WTC11 (cell line): ENCODE measurements at places on chromosomes 7 and 10.

DNA sequence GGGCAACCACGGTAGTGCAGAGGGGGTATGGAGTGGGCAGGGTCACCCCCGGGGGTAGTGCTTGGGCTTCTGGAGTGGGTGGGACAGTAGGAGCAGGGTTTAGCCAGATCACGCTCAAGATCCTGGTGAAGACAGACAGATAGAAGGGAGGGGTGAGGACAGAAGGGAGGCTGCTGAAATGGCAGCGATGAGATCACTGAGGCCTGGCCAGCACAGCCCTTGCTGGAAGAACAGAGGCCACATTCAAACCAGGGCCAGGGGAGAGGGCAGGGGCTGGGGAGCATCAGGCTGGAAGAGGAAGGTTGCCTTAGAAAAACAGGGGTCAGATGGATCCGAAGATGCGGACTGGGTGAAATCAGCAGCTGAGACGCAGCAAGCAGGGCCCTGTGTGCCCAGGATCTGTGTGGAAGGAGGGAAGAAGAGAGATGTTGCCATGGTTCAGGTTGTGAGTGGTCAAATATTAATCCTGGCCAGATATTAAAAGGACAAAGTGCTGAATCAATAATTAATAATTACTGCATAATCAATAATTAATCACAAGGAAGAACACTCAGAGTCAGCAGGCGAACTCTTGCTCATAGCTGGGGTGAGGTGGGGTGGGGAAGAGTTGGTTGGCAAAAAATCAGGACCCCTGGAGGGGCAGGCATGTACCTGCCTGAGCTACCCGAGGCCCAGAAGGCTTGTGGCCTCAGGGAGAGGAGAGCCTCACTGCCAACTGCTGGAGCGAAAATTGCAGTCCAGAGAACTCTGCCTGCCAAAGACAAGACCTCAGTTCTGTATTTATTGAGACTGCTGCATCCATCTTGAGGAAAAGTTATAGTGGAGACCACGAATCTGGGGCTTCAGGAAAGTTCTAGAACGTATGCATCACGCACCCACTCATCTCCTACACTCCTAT, 105.7 kb downstream of the GRB10 start:
- no peak for DNase-seq

- DNase-seq, result no peak
These were observed 17.4 kb downstream of the PSAP start for GRCh38 chr10:71833451-71834342.

DNA sequence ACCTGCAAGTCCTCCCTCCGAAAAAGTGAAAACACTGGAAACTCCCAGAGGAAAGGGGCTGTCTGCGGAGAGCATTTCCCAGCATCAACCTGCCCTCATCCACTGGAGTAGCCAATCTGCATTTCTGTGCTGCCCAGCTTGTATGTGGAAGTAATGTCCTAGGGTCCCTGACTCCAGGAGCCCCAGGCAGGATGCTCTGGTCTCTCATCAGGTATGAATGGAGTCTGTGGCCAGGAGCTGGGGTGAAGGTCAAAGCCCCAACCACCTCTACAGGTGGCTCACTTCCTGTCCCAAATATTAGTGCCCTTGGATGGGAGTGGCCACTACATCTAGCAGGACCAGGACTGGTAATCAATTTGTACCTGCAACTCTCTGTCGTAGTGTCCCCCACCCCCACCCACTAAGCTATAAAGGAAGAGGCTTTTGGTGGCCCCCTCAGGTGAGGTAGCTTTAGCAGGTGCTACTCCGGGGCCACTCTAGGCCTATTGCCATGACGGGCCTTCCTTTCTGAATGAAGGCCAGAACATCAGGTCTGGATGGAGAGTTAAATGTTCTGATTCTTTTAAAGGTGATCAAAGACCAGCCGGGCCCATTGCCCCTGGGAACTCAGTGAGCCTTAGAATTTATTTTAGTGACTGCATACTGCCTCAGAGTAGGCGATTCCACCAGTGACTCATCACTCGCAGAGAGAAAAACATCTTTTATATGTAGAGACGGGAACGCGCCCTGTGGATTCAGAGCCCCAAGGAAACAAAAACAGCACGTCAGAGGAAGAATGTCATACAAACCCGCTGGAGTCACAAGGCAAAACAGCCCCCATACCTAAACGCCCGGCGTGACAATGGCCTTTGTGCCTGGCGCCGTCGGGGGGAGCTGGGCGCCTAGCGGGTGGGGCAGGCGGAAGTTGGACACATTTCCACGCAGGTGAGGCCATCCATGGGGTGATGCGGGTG, 13.0 kb downstream of the EN2 start:
- no peak for DNase-seq

- DNase-seq, result peak; percentile 33
These were observed 202.8 kb downstream of the CREB5 start for GRCh38 chr7:28615091-28615490.

DNA sequence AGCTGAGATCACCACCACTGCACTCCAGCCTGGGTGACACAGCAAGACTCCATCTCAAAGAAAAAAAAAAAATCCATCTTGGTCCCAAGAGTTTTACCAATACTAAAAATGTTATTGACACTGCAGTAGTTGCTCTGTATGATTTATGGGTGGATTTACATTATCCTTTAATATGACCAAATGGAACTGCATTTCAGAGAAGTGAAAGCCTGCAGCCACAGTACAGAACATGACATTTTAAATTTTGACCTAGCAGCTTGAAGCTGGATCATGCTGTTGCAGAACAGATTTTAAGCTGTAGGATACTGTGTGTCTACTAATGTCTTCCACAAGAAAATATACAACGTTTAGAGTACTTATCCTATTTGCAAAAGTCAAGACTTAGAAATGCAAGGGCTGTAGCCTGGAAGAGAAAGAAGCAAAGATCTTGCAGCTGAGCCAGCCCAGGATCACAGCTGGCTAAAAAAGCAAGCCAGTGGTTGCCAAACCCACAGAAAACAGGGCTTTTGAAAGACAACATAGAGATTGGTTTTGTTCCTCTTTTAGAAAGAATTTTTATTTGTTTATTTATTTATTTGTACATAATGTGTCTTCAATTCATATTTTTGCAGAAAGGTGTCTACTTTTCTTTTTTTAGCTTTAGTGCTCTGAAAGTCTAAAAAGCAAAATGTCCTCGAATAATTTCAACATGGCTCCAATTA, 55.2 kb upstream of the WNT16 start:
- DNase-seq, result no peak

GRCh38 chr7:1385809-1386622, 73.3 kb downstream of the MICALL2 start:
- peak; percentile 37 for DNase-seq

GRCh38 chr10:15735763-15736162, 16.0 kb upstream of the ITGA8 start:
- no peak for DNase-seq

- no peak for DNase-seq
These were observed 449.9 kb downstream of the PTPRN2 start for GRCh38 chr7:158137516-158138328.

- no peak for DNase-seq
These were observed 2.4 kb downstream of the BAMBI start for GRCh38 chr10:28679581-28680357.

- no peak for DNase-seq
These were observed 114.0 kb upstream of the PLXDC2 start for GRCh38 chr10:19702215-19702614.

- no peak for DNase-seq
These were observed 23.2 kb upstream of the AOAH start for GRCh38 chr7:36747280-36748016.

DNA sequence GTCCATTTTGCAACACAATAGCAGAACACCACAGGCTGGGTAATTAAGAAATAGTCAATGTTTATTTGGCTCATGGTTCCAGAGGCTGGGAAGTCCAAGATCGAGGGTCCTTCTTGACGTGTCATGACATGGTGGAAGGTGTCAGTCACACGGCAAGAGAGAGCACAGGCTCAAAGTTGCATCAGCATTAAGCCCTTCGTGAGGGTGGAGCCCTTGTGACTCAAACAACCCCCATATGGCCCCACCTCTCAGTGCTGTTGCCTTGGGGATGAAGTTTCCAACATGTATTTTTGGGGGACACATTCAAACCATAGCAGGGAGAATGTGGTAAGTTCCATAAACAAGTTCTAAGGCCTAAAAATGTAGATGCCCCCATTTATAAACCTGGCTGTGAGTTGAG, 24.6 kb upstream of the GTPBP4 start:
- no peak for DNase-seq

DNA sequence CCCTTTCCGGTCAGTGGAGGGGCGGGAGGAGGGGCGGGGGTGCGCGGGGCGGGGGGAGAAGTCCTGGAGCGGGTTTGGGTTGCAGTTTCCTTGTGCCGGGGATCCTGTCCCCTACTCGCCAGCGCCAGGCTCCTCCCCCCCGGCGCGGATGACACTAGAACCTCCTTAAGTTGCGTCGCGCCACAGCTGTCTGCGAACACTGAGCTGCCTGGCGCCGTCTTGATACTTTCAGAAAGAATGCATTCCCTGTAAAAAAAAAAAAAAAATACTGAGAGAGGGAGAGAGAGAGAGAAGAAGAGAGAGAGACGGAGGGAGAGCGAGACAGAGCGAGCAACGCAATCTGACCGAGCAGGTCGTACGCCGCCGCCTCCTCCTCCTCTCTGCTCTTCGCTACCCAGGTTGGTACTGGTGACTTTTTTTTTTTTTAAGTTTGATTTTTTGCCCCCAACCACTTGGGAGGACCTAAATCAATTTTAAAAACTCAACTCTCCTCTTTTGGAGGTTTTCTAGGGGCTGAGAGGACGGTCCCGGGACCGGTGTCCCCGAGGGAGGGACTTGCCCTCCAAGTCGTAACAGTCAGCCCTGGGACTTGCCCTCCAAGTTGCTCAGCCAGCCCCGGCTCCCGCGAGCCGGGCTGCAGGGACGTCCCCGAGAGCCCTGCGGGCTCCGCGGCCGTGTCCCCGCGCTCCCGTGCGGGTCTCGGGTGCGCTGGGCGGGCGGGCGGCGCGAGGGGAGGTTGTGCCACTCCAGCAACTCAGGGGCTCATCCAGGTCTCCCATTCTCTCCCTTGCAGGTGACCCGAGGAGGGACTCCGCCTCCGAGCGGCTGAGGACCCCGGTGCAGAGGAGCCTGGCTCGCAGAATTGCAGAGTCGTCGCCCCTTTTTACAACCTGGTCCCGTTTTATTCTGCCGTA, at the start of gene GATA3:
Gene GATA3 (plus strand): TSS at position 195 of the 914 bp plus-strand sequence. CDS start 968 bp downstream, outside the sequence.
- peak; percentile 71 for DNase-seq

DNA sequence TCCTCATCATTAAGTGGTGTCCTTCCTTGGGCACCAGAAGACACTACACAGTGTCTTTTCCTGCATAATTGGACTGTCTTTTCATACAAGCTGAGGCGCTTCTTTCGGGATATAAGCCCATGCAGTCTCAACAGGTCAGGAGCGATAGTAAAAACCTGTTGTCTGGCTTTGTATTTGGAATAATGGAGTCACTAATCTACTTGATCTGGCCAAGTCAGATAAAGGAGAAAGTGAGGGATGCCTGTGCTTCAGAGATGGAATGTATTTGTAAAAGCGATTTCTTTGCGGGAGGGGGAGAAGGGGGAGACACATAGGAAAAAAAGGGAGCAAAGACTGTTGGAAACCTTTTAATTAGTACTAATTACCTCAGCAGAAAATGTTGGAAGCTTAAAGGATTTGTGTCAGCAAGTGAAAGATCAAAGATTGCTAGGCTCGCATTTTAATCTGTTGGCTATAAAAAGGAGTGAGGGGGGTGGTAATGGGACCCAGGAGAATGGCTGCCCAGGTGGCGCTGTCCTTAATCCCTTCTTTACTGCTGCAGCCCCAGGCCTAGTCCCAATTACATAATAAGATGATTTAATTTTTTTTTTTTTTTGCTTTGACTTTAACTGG, 581.4 kb downstream of the LRMDA start:
- no peak for DNase-seq

- no peak for DNase-seq
These were observed 5.7 kb upstream of the DYNC1I1 start for GRCh38 chr7:95766657-95767056.

DNA sequence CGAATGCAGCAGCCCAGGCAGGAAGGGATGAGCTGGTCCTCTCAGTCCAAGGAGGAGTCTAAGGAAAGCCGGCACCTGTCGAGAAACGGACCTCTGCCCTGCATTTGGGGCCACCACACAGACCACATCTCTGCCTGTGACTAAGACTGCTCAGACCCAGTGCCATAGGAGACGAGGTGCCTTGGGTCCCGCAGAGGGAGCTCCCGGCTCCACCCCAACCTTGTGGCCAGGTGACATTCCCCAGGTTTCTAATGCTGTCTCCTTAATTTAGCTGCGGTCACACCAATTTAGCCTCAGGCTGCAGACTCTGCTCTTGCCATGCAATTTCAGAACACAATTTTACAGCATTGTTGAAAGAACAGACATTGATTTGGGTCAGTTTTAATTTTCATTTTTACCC, 22.8 kb upstream of the CRHR2 start:
- no peak for DNase-seq

GRCh38 chr10:29435809-29436501, 147.1 kb downstream of the LYZL1 start:
- DNase-seq, result no peak

- DNase-seq, result no peak
These were observed 23.7 kb downstream of the TSPAN14 start for GRCh38 chr10:80477813-80478212.

GRCh38 chr10:88386821-88387773, 196.0 kb downstream of the RNLS start:
- DNase-seq, result no peak

- no peak for DNase-seq
These were observed 45.6 kb upstream of the FZD9 start for GRCh38 chr7:73387908-73388414.

DNA sequence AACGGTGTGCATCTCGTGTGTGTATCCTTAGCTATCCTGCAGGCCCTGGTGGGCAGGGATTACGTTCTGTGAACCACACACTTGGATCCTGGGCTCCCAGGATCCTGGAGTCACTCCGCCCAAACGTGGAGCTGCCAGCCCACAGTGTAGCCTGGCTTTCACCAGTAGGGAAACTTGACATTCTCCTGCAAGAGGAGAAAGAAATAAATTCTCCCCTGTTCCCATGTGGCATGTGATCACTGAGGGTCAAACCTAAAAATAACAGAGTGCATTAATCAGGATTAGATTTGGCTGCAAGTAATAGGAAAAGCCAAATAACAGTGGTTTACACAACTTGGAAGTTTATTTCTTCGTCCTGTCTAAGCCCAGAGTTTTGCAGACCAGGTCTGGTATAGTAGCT, 32.3 kb downstream of the PALD1 start:
- no peak for DNase-seq

GRCh38 chr7:19939746-19940145, 166.3 kb upstream of the TMEM196 start:
- DNase-seq, result no peak

DNA sequence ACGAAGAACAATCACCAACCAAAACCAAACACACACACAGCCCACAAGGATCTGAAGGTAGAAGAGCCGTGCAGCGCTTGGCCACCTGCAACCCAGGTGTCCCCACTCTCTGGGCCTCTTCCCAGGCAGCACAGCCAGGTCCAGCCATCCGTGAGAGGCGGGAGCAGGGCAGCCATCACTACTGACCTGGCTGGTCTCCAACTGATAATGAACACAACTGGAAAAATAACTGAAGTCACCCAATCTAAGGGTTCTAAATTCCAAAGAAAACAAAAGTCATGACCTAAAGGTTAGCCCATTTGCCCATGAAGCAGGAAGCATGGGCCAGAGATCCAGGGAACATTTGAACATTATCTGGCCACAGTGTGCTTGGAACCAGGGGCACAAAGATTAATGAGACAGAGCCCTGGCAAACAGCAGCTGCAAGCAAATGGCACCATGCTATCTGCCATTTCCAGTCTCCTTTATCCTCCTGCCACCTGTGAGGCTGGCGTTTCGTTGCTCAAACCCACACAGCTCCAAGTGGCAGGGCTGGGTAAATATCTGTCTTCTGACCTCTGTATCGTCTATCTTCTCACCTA, 207.9 kb downstream of the TNS3 start:
- DNase-seq, result no peak
